ENCODE measurements at places on chromosomes 12 and 14. TPM values are rescaled to one million over a fixed set of nuclear protein-coding genes. Genes with fewer than 3 reads are reported as not detected.

Gene INHBC
- total RNA-seq: 0.20 TPM

Gene HAL
- total RNA-seq: 1.8 TPM

Gene CLEC12A
- not detected for total RNA-seq

Gene TMEM229B
- total RNA-seq: 0.71 TPM

Gene SMOC1
- total RNA-seq: not detected

Gene OVCH1
- not detected for total RNA-seq

Gene KRT6C
- total RNA-seq: not detected

Gene PTCSC3
- not detected for total RNA-seq

Gene CREBL2
- 11.3 TPM for total RNA-seq

Gene PLEKHH1
- 27.6 TPM for total RNA-seq

Gene SLC10A1
- not detected for total RNA-seq

Gene ANP32D
- total RNA-seq: not detected

Gene SLC35E3
- total RNA-seq: 4.9 TPM
